ENCODE measurements at places on chromosomes 3 and 15. TPM values are rescaled to one million over a fixed set of nuclear protein-coding genes. Genes with fewer than 3 reads are reported as not detected.

Gene NEK10
- 0.19 TPM for total RNA-seq

Gene CCR8
- total RNA-seq, result 0.75 TPM

Gene SLC12A8
- total RNA-seq, result 0.39 TPM

Gene FBXO40
- not detected for total RNA-seq

GRCh38 chr3:108525256-108525655 is 14.9 kb upstream of the MYH15 start:
- no peak for DNase-seq
- peaks cover 6% of the 10 kb centered on the region for H3K27me3 ChIP-seq
- H3K4me3 ChIP-seq, result no peak overlapping the region
- H3K4me1 ChIP-seq, result no peaks in the 10 kb centered on the region
- no peaks in the 10 kb centered on the region for H3K36me3 ChIP-seq

- DNase-seq, result peak; percentile 65
- H3K36me3 ChIP-seq, result no peaks in the 10 kb centered on the region
- peaks cover 4% of the 10 kb centered on the region for H3K27me3 ChIP-seq
- H3K27ac ChIP-seq, result peak overlapping the region; percentile 99
- H3K4me3 ChIP-seq, result peak overlapping the region; percentile 24
Observed at GRCh38 chr3:31253782-31254181, 278.9 kb upstream of the STT3B start.
